Endodermal cell (in vitro differentiated cells): ENCODE measurements at places on chromosomes 4 and X. TPM values are rescaled to one million over a fixed set of nuclear protein-coding genes. Genes with fewer than 3 reads are reported as not detected.

DNA sequence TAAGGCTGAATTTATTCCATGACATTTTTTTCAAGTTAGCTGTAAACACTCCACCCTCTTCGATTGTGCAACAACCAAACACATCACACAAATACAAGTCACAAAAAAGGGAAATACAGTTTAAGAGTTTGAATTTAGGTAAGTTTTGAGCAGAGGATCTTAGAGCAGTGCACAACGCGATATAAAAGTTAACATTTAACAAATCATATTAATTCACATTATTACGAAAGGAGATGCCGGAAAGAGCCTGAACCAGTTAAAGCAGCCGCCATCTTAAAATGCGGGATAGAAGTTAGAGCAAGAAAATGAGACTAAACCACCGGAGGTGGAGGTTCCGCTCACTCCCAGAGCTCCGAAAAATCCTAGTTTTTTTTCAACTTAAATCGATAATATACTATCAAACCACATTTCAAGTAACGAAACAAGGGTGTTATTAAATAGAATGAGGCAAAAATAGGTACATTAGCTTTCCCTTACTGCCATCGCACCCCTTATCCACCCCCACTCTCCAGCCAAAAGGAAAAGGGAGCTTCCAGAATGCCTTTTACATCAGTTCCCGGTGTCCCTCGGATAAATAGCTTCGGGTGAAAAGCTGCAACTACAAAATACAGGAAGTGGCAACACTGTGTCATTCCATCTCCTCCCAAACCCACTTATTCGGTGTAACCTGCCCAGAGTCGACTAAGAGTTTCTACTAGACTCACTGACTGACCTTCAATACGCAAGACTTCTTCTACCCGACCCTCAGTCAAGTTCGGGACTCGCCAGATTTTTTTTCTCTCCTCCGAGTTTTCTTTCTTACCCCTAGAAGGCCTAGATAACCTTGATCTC, 1.9 kb downstream of the UBE2D3 start:
- H3K4me3 ChIP-seq = peak overlapping the region; percentile 94
- peaks cover 54% of the 10 kb centered on the region for H3K36me3 ChIP-seq
- no peaks in the 10 kb centered on the region for H3K27me3 ChIP-seq

- H3K36me3 ChIP-seq = no peaks in the 10 kb centered on the region
- DNase-seq = no peak
- H3K4me3 ChIP-seq = no peak overlapping the region
- no peaks in the 10 kb centered on the region for H3K27me3 ChIP-seq
- no peaks in the 10 kb centered on the region for H3K4me1 ChIP-seq
Observed at GRCh38 chr4:11710453-11711093, 281.9 kb upstream of the HS3ST1 start.

GRCh38 chr4:123651536-123652180, 255.1 kb downstream of the SPRY1 start:
- H3K4me3 ChIP-seq = no peak overlapping the region
- no peak for DNase-seq
- H3K4me1 ChIP-seq = peaks cover 14% of the 10 kb centered on the region
- no peaks in the 10 kb centered on the region for H3K36me3 ChIP-seq

GRCh38 chrX:65671966-65672365, 4.5 kb downstream of the MSN start:
- no peaks in the 10 kb centered on the region for H3K27me3 ChIP-seq
- H3K4me3 ChIP-seq = no peak overlapping the region
- H3K4me1 ChIP-seq = no peaks in the 10 kb centered on the region
- no peak overlapping the region for H3K27ac ChIP-seq
- peaks cover 30% of the 10 kb centered on the region for H3K36me3 ChIP-seq

DNA sequence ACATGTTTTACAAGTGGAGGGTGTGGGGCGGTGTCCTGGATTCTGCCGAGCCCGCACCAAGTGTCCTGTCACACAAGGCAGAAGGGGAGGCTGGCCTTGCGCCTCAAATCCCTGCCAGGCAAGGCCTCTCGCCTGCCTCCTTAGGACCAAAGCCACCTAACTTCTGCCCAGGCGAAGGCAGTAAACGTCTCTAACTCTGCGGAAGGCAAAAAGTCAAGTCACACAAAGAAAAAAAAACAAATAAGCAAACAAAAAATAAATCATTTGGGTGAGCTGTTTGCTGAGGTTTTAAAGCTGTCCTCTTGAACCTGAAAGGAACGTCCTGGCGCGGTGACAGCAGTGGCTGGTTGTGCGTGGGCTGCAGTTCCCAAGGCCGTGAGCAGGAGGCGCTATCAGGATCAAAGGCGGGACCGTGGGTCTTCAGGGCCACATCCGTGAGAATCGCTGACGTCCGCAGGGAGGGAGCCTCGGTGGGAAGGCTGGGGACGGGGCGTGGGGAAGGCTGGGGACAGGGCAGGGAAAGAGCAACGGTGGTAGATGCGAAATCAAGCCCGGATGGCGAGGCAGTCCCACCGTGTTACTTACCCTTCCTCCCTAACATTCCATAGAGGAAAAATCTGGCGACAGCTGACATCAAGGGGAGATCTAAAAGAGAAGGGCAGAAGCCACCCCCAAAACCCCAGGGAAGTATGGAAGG, 99.1 kb downstream of the TRAPPC11 start:
- no peaks in the 10 kb centered on the region for H3K27me3 ChIP-seq
- H3K4me1 ChIP-seq = no peaks in the 10 kb centered on the region
- peak; percentile 88 for DNase-seq

DNA sequence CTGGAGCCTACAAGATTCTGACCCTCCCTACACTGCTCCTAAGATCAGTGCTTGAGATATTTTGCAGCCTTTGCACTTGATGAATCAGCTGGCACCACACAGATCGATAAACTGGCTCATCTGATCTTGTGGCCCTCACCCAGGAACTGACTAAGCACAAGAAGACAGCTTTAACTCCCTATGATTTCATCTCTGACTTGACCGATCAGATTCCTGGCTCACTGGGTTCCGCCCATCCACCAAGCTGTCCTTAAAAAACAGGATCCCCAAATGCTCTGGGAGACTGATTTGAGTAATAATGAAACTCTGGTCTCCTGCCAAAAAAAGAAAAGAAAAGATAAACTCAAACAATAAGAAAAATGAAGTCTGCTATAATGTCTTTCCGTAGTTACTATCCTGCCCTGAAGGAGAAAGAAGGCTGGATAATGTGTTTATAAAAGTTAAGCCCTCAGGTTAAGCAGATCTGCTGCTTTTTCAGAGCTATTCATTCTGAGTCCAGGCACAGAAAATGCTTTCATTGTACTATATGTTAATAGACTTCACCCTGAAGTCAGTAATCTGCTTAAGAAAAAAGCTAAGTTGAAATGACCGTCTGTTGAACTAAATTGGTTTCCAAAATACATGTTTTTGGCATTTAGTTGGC, 795.2 kb downstream of the TRIML1 start:
- H3K36me3 ChIP-seq = no peaks in the 10 kb centered on the region
- H3K4me1 ChIP-seq = no peaks in the 10 kb centered on the region
- H3K27ac ChIP-seq = no peak overlapping the region
- DNase-seq = no peak
- no peaks in the 10 kb centered on the region for H3K27me3 ChIP-seq
- H3K4me3 ChIP-seq = no peak overlapping the region

DNA sequence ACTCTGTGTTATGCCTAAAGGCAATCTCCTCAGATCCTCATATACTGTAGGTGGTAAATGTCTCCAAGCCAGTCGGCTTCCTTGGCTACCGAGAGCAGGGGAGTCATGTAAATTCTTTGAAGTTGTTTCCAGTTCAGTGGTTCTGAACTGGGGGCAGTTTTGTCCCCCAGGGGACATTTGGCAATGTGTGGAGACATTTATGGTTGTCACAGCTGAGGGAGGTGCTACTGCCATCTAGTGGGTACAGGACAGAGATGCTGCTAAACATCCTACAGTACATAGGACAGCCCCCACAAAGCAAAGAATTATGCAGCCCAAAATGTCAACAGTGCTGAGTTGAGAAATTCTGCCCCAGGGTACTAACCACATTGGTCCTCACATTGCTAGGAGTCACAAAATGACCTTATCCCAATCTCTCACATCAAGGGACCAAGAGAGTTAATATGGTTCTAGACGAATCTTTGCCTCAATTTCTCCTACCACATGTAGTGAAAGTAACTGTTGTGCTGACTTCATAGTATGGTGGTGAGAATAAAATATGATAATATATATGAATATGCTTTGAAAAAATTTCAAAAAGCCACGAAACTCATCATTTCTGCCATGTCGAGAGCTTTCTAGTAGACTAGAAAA, 104.4 kb upstream of the ARHGAP24 start:
- H3K36me3 ChIP-seq = no peaks in the 10 kb centered on the region
- no peaks in the 10 kb centered on the region for H3K27me3 ChIP-seq
- H3K4me1 ChIP-seq = peaks cover 21% of the 10 kb centered on the region
- no peak overlapping the region for H3K4me3 ChIP-seq
- H3K27ac ChIP-seq = no peak overlapping the region

The DAPP1 gene
- total RNA-seq = not detected in 3 replicates

DNA sequence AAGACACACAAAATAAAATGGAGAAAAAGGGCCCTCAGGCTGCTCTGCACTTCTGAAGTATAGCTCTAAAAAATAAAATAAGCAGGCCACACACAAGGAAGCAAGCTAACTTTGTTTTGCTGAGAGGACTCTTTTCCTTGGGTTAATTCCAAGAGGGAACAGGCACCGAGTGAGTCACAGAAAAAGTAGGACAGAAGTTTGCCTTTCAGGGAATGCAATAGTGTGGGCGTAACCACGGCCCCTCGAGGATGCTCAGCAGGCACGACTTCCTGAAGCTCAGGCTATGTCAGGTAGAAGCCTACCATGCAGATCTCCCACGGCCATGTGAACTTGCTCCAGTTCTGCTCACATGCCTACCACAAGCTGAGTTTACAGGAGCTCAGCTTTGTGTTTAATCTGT, 22.1 kb downstream of the PPP1R2C start:
- no peaks in the 10 kb centered on the region for H3K27me3 ChIP-seq
- H3K27ac ChIP-seq = no peak overlapping the region
- no peak overlapping the region for H3K4me3 ChIP-seq

The JCHAIN gene
- total RNA-seq = not detected in 2 replicates

The MGAT4D gene
- not detected in 3 replicates for total RNA-seq

GRCh38 chr4:159677521-159677920, 574.6 kb downstream of the RAPGEF2 start:
- no peaks in the 10 kb centered on the region for H3K4me1 ChIP-seq
- H3K4me3 ChIP-seq = no peak overlapping the region
- no peaks in the 10 kb centered on the region for H3K36me3 ChIP-seq
- DNase-seq = no peak

- H3K4me3 ChIP-seq = no peak overlapping the region
- no peak overlapping the region for H3K27ac ChIP-seq
- H3K36me3 ChIP-seq = no peaks in the 10 kb centered on the region
- no peaks in the 10 kb centered on the region for H3K4me1 ChIP-seq
- DNase-seq = no peak
Observed at GRCh38 chr4:24589448-24589847, 5.1 kb upstream of the DHX15 start.

DNA sequence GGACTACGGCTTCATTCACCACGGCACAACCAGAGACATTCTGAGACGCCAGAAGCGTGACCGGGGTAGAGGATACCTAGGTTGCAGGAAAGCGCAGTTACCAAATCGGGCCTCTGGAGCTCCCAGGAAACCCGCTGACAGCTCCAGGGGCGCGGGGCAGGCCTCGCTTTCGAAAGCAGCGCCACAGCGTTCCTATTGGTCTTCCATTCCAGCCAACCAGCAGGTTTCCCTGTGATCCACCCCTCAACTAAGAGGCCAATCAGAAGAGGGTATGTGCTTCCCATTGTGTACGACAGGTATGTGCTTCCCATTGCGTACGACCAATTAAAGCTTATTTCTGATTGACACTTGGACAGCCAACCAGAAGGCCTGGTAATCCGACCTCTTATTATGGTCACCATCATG, 14.9 kb downstream of the SNX12 start:
- H3K27ac ChIP-seq = no peak overlapping the region
- peak; percentile 93 for DNase-seq
- no peaks in the 10 kb centered on the region for H3K4me1 ChIP-seq
- no peak overlapping the region for H3K4me3 ChIP-seq
- H3K27me3 ChIP-seq = no peaks in the 10 kb centered on the region

The RNF113A gene
- 8.5 to 19.3 TPM (median 9.3 TPM) in 3 replicates for total RNA-seq

The TMPRSS11F gene
- total RNA-seq = not detected in 3 replicates

The ARMCX1 gene
- 28.5 and 28.7 TPM in 2 replicates for total RNA-seq

The ADGRG4 gene
- not detected in 2 replicates for total RNA-seq
